ENCODE measurements at places on chromosomes 3 and 15. TPM values are rescaled to one million over a fixed set of nuclear protein-coding genes. Genes with fewer than 3 reads are reported as not detected.

The SMCO1 gene
- not detected for total RNA-seq

The NME9 gene
- not detected for total RNA-seq

The NXPE3 gene
- 15.9 TPM for total RNA-seq

DNA sequence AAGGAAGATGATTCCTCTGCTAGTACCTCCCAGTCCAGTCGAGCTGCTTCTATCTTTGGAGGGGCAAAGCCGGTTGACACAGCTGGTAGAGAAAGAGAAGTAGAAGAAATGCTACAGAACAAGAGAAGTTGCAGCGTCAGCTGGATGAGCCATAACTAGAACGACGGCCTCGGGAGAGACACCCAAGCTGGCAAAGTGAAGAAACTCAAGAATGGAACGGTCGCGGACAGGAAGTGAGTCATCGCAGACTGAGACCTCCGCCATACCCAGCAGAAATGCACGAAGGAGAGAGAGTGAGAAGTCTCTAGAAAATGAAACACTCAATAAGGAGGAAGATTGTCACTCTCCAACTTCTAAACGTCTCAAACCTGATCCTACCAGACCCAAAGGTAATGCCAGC is 19.0 kb upstream of the PARP14 start:
- H3K36me3 ChIP-seq, result no peaks in the 10 kb centered on the region
- H3K27ac ChIP-seq, result no peak overlapping the region
- H3K27me3 ChIP-seq, result no peaks in the 10 kb centered on the region
- H3K4me1 ChIP-seq, result no peaks in the 10 kb centered on the region
- DNase-seq, result no peak

DNA sequence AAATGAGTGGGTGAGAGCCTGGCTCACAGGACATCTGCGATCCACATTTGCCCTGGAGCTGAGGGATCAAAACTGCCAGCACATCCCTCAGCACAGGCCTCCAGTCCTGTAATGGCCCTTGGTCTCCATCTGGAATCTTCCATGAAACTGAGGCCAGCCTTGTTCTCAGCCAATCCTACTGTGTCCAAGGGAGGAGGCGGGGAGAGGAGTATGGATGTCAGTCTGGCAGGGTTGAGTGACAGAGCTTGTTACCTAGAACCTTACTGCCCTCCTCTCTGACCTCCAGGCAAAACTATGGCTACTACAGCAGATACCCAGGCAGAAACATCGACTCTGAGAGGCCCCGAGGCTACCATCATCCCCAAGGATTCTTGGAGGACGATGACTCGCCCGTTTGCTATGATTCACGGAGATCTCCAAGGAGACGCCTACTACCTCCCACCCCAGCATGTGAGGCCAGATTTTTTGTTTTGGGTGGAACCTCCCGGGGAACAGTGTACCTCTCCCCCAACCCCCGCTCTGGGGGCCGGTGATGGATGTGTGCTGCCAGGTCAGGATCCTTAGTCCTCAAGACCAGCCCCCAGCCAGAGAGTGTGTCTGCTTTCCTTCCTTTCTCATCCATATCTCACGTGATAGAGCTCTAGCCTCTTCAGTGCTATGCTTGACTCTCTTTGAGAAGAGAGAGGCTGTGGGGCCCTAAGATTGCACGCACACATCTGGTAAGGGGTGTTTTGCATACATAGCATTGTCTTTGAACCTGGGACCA is 41.3 kb downstream of the CHDH start:
- DNase-seq, result no peak
- H3K27me3 ChIP-seq, result no peaks in the 10 kb centered on the region
- no peaks in the 10 kb centered on the region for H3K36me3 ChIP-seq
- H3K4me3 ChIP-seq, result no peak overlapping the region
- no peaks in the 10 kb centered on the region for H3K4me1 ChIP-seq
- no peak overlapping the region for H3K27ac ChIP-seq
